ENCODE measurements at places on chromosomes 11 and 22.

DNA sequence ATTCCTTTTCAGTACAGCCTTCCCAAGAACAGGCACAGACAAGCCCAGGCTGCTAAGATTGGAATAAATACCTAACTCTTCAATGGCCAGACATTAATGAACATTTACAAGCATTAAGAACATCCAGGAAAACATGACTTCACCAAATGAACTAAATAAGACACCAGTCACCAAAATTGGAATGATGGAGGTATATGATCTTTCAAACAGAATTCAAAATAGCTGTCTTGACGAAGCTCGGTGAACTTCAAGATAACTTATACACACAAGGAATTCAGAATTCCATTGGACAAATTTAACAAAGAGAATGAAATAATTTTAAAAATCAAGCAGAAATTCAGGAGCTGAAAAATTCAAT, 16.4 kb upstream of the DDX10 start:
- no peak for DNase-seq

DNA sequence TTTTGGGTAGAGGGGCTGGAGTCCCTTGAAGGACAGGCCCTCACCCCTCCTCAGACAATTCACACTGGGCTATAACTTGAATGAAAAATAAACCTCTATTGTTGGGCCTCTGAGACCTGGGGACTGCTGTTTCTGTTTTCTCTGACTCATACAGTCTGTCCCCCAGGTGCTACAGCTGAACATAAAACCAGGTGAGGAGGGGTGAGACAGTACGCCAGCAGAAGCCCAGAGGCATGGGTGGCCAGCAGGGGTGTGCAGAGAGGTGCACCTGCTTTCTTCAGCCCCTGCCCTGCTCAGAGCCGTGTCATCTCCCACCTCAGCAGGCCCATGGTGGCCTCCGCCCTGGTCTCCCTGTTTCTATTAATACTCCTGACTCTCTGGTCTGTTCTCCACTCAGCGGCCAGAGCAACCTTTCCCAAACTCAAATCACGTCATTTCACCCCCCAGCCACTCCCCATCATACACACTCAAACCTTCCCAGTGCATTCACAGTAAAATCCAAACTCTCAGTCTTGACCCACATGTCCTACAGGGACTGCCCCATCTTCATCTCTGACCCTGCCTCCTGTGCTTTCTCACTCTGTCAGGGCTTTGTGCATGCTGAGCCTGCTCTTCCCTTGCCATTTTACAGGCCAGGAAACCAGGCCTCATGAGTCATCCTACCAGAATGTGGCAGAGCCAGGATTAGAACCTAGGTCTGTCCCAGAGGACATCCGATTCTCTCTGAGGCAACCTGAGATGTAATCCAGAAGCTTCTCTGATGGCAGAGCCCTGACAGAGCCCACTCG, 5.4 kb upstream of the IL2RB start:
- DNase-seq = no peak

DNA sequence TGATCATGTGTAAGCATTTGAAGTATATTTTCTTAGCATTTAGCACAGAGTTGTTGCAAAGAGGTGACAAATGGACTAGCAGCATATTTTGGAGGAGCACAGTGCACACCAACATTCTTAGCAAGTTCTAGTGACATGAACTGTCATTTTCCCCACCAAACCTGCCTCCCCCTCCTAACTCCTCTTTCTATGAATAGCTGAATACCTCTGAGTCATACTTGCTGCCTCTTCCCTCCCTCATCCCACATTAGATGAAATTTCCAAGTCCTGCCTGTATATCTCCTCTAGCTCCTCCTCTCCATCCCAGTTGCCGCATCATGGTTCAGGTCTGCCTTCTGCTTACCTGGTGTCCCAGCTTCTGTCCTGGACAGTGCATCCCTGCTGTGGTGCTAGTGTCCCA, 7.2 kb downstream of the OSBP2 start:
- no peak for DNase-seq

GRCh38 chr11:72225411-72225951, 914 bp downstream of the INPPL1 start:
- peak; percentile 16 for DNase-seq

GRCh38 chr22:26916236-26916635, 258.8 kb downstream of the MIAT start:
- no peak for DNase-seq

- DNase-seq = peak; percentile 38
Measured at GRCh38 chr11:128501632-128502549, 85.5 kb downstream of the ETS1 start.

GRCh38 chr11:117462864-117463247, 135.2 kb downstream of the CEP164 start:
- no peak for DNase-seq

DNA sequence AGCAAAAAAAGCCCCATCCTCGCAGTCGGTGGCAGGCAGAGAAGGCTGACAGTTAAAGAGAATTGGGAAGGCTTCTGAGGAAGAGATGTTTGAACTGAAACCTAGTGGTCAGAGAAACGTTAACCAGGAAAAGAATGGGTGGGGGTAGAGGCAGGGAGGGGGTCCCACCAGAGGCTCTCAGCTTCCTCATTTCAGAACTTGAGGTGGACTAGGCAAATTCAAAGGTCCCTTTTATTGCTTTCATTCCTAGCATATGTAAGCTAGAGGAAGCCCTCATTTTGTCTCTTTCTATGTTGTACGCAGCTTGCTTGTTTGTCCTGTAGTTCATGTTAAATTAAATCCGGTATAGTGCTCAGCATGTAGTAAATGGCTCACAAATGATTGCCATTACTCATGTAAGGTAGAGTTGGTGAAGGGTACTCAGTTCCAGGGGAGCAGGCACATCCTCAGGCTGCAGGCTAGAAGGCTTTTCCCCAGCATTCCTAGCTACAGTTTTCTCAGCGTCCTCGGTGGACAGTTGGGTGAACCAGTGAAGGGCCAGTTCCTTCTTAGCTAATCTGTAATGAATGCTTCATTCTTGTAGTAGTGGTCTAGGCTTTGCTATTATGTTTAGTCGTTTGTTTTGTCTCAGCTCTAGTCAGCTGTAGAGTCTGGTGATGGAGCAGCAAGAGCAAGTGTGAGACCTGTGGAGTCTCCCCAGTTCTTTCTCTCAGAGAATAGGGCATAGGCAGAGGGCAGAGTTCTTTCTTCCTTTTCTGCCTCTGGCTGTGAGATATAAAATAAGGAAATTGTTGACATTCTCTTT, 58.6 kb downstream of the UVRAG start:
- DNase-seq = no peak

- DNase-seq = no peak
Measured at GRCh38 chr11:112016088-112016764, 9.0 kb upstream of the DLAT start.

- DNase-seq = no peak
Measured at GRCh38 chr11:66840317-66841091, 2.7 kb upstream of the RCE1 start.

GRCh38 chr11:5663511-5663910, 21.4 kb downstream of the TRIM5 start:
- DNase-seq = no peak

DNA sequence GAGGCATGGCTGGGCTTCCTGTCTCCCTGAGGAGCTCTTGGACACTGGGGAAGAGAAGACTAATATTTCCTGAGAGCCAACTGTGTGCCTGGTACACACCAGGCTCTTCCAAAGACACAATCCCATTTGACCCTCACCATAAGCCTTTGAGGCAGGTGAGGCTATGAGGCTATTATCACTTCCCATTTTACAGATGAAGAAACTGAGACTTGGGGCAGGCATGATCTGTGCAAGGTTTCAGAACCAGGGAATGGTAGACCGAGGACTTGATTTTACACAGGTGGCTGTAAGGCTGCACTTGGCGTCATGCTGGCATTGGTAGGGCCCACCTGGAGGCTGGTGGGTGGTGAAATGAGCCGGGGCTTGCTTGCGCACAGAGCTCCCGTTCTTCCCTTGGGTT, 90.8 kb downstream of the LRRC32 start:
- no peak for DNase-seq
